ENCODE measurements at places on chromosomes 6 and 20. TPM values are rescaled to one million over a fixed set of nuclear protein-coding genes. Genes with fewer than 3 reads are reported as not detected.

The ADGRB3 gene
- not detected for total RNA-seq

The GRIK2 gene
- not detected for total RNA-seq

The RIN2 gene
- not detected for total RNA-seq

The SOX12 gene
- 4.4 TPM for total RNA-seq

The TP53TG5 gene
- total RNA-seq = 0.24 TPM

The SLCO4A1 gene
- 29.6 TPM for total RNA-seq

The ZSCAN12 gene
- total RNA-seq = 4.4 TPM

The HLA-G gene
- 0.19 TPM for total RNA-seq

The CEBPB gene
- 53.3 TPM for total RNA-seq

The OR2H1 gene
- not detected for total RNA-seq

The NRSN1 gene
- not detected for total RNA-seq

The TUBB1 gene
- not detected for total RNA-seq

The POM121L2 gene
- total RNA-seq = not detected

The PRSS16 gene
- 2.3 TPM for total RNA-seq

The BANF2 gene
- not detected for total RNA-seq

The PNISR gene
- total RNA-seq = 115 TPM

The EIF6 gene
- total RNA-seq = 115 TPM

The NMBR gene
- total RNA-seq = not detected

The MOXD1 gene
- not detected for total RNA-seq

The TMEM74B gene
- 0.63 TPM for total RNA-seq

The RHAG gene
- not detected for total RNA-seq

The CAP2 gene
- total RNA-seq = not detected

The ANKRD6 gene
- 4.0 TPM for total RNA-seq

The HLA-DRB1 gene
- 8.7 TPM for total RNA-seq

The PACRG gene
- not detected for total RNA-seq

Measured in activated CD4-positive, alpha-beta memory T cell treated with anti-CD3 and anti-CD28 coated beads for 36 hours (primary cell).